Frontal cortex (tissue), 4 donors: ENCODE measurements at places on chromosomes 7 and 10. TPM values are rescaled to one million over a fixed set of nuclear protein-coding genes. Genes with fewer than 3 reads are reported as not detected.

MTERF1 gene
- 23.6 TPM for total RNA-seq

GSTO2 gene
- total RNA-seq: 2.4 TPM

PRF1 gene
- not detected for total RNA-seq

FAS gene
- total RNA-seq: 1.6 TPM

DTX2 gene
- 1.6 TPM for total RNA-seq

ZNF853 gene
- total RNA-seq: 23.6 TPM

WNT8B gene
- total RNA-seq: not detected

GRCh38 chr7:86598311-86598710, 45.4 kb upstream of the GRM3 start:
- no peak for DNase-seq

- no peak for DNase-seq
Observed at GRCh38 chr7:111059833-111060232, 31.1 kb upstream of the LRRN3 start.

DNA sequence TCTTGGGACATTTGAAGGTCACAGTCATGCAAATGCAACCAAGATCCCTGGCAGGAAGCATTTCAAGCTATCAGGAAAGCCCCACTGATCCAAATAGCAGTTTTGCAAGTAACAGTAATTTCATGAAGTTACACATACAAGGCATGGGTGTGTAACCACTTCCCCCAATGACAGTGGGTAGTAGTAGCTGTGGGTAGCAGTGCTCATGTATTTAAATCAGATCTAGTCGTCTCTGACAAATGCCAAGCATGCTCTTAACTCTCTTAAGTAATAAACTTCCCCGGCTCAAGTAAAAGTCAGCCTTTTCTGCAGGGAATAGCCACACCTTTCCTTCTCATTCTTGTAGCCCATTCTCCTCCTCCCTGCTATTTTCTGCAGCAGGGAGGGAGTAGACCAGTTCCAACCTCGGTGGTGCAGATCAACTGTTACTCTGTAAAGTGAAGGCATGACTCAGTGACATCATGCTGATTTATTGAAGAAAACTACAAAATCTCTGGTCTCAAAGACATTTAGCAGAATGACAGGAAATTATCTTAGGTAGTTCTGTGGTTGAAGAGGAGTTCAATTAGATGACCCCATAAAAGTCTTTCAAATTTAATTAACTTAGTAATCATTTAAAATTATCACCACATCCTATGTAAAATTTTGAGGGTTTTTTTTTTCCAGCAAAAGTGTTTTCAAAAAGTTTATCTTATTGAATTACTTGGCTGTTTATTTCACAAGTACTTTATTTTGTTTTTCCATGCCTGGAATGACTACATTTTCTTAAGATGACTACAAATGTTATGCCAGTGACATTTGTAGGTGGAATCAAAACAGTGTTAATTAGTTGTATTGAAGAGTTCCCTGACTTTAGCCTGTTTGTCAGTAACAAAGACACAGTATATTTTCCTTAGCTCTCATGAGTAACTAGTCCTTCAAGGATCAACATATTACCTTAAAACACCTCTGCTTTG, 568.3 kb downstream of the INHBA start:
- DNase-seq: no peak

GRCh38 chr7:512541-513311, 6.9 kb downstream of the PDGFA start:
- DNase-seq: no peak

GRCh38 chr10:128191847-128192246, 65.6 kb upstream of the MKI67 start:
- no peak for DNase-seq

- DNase-seq: no peak
Observed at GRCh38 chr7:38798552-38799267, 110.3 kb downstream of the VPS41 start.

- no peak for DNase-seq
Observed at GRCh38 chr10:117175901-117176534, 21.3 kb upstream of the KCNK18 start.

- no peak for DNase-seq
Observed at GRCh38 chr7:93739424-93739823, 151.1 kb downstream of the TFPI2 start.

DNA sequence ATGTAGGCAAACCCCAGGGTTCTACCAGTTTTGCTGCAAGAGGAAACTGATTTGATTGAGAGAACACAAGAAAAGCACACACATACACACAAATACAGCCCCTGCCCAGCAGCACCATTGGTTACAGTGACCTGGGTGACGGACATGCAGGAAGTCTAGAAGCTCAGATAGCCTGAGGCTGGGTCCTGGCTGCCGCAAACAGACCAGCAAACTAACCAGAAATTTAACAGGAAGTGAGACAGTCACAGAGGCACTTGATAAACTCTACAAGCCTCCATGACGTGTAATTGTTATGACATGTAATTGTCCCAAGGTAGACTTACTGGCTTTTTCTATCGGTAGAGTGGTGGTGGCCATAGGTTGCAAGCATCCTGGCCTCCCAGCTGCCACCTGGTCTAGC, 58.9 kb downstream of the PRKAR2B start:
- no peak for DNase-seq

GRCh38 chr10:95319239-95319638, 28.4 kb upstream of the PDLIM1 start:
- no peak for DNase-seq

DNA sequence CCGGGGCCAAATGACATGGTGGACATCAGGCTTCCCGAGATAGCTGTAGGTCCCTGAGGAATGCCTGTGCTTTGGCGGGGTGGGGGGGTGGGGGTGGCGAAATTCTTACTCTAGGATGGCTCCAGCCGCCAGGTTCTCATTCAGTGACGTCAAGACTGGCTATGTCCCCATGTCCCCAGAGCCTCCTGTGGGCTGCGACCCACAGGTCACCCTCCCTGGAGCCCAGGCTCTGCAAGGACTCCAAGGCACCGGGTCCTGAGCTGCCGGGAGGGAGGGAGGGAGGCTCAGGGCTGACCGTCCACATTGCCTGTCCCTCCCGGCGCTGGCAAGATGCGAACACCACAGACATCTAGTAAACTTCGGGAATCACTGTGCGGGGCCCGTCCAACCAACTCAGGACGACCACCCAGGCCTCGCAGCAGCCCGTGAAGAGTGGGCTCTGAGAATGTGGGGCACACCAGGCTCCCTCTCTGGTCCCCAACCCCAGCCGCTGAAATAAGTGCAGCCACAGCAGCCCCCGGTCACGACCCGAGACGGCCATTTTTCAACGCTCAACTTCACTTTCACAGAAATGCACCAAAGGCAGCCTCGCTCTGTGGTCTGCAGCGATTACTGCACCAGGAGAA, 12.6 kb downstream of the GPR146 start:
- DNase-seq: no peak

DNA sequence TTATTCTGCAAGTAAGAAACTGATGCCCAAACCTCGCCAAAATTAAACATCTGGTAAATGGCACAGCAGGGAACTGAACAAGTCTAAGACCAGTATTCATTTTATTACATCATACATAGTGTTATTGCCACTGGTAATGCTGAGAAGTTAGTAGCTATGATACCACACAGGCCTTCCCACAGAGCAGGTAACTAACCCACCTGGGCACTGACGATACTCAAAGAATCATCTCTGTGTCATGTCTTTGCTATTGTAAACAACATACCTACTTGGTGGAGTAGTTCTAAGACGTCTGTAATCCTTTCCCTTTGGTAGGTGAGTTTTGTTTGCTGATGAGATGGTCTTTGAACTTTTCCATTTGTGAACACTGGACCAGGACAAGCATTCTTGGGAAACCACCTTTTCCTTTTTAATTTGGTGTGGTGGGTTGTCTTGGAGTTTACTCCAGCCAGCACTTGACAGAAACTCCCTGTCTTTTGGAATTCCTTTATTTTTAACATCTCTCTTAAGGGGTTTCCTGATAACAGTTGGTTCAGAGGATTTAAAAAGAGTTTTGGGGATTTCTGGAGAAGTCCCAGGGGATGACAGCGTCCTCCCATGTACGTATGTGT, 40.9 kb downstream of the PDSS1 start:
- DNase-seq: no peak

DNA sequence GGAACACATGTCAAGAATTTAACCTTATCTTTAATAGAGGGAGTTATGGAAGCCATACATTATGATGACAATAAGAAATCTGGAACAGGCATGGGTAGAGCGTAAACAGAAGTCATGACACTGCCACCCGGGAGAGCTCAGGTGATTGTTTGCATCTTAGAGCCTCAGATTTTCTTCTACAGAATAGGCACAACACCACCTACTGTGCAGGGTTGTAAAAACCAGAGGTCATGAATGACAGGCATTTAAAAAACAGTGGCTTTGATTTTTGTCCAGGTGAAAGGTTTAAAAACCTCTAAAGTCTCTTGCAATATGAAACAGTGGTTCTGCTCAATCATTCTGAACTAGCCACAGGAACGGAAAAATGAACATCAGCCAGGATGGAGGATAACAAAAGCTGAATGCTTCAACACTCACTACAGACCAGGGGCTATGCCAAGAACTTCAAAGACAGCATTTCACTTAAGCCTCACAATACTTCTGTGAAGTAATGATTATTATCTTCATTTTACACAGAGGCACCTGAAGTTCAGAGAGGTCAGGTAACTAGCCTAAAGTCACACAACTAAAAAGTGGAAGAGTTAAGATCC, 123.8 kb downstream of the SLC25A13 start:
- DNase-seq: no peak

GRCh38 chr7:11727864-11728263, 104.1 kb downstream of the THSD7A start:
- DNase-seq: no peak

DNA sequence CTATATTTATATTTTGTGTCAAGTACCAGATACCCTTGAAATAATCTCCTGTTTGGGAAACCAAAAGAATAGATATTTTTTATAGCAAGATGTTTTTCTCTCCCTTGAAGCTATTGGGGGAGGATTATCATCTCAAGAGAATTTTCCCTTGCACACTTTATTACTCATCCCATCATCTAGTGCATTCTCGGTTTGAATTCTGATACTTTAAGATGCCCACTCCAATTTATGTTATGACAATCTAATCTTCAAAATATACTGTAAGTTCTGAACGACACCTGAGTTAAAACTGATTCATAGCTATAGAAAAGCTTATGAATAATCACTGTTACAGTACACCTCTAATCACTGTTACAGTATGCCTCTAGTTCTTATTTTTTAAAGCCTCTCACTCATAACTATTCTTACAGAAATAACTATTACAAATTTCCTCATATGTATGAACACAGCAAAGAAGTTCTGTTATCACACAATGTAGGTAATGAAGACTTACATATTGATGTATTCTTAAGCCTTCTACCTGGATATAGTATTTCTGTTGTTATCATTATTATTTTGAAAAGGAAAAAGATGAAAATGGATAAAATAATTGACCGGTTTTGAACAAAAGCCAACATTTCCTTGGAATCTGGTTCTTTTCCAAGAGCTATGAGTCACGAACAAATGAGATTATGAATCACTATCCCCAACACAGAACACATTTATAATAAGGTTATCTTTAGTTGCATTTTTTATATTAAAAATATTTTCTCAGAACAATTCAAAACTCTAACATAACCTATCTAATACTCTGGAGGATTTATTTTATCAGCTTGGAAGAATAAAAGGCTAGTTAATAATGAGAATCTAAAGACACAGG, 72.3 kb upstream of the FAM13C start:
- no peak for DNase-seq

GRCh38 chr10:65570143-65571010, 1355.5 kb upstream of the LRRTM3 start:
- no peak for DNase-seq

- DNase-seq: no peak
Observed at GRCh38 chr7:151982806-151983205, 26.6 kb downstream of the GALNTL5 start.
